ENCODE measurements at places on chromosomes 12 and 14.
A peak's percentile ranks its signal among the peaks of the same experiment; 100 is the strongest.

- no peak for DNase-seq
Measured at GRCh38 chr12:122975790-122976647, 975 bp downstream of the OGFOD2 start.

DNA sequence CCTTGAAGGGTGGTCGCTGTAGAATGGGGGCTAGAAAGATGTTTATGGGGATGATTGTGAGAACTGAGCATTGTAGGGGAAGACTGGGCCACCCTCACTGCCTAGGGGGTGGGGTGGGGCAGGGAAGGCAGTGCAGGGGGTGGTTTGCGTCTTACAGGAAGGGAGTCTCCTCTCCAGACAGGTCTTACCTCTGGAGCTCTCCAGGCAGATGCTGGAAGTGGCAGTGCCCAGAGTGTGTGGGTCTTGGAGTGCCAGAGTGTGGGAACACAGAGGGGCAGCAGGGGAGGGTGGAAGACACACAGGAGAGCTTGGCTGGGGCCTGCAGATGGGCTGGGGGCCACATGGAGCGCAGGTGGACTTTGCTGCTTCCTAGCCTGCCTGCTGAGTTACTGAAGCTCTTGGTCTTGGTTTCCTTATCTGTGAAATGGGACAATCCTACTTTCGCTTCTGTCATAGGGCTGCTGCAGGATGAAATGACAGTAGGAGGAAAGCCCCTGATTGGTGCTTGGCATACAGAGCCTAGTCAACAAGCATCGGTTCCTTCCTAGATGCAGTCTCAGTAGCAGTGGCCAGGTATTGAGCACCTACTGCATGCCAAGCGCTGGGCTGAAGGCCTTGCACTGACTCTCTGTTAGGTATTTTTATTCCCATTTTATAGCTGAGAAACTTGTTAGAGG is 118.3 kb downstream of the SLC25A47 start:
- no peak for DNase-seq

DNA sequence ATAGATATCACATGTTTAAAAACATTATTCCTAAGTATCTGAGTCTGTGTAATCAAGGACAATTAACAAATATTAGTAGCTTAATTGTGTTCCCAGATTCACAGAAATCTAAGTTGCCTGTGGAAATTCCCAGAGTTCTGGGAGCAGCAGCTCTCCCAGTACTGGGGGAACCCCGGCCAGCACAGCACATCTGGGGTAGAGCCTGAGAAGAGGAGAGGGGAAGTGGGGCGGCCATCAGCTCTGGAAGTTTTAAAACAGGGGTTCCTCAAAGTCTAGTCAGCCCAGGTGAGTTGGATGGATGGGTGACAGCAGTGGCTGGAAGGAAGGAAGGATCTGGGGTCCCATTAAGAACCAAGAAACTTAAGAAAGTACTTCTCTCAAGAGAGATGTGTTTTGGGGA is 24.6 kb downstream of the PRICKLE1 start:
- DNase-seq = no peak

DNA sequence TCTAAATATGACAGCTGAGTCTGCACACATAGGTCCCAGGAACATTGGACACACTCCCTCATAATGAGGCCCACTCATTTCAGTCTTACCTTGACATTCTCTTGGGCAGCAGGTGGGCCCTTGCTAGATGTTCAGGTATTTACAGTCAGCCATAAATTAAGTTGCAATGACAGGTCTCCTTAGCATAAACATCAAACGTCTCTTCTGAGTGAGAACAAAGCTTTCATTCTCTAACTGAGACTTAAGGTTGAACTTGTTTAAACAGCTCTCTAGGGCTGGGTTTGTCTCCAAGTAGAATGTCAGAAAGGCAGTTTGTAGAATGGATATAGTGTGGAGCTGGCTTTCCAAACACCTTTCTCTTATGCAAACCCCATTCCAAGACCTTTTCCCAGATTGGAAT is 10.3 kb downstream of the ACVR1B start:
- DNase-seq = no peak

DNA sequence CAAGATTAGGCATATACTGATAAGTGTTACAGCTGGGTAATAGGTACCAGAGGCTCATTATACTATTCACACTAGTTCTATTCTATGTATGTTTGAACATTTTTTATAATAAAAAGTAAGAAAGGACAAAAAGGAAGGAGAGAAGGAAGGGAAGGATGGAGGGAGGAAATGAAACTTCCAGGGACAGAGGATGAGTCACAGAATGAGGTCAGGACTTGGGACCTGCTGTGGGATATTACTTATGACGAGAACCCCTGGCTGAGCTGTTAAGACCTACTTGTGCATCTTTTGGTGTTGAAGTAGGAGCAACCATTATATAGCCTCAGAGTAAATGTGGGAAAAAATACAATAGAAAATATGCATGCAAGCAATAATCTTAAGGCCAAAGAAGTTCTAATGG is 16.7 kb upstream of the TMEM260 start:
- DNase-seq = no peak

GRCh38 chr14:95662376-95663186 is 23.6 kb upstream of the TCL1B start:
- no peak for DNase-seq

GRCh38 chr12:38151991-38152700 is 164.4 kb upstream of the ALG10B start:
- no peak for DNase-seq

DNA sequence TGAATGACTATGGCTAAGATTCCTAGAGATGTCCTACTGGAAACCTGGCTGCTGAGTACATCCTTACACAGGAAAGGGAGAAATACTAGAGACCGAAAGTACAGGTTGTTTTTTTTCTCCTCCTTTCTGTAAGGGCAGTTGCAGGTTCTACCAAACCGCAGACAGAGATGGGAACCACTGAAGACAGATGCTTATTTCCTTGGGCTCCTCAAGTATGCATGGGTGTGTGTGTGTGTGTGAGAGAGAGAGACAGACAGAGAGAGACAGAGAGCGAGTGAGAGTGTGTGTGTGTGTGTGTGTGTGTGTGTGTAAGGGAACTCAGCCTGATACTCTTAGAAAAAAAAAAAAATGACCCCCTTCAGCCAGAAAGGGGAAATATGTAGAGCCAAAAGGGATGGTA is 42.5 kb downstream of the MAP4K5 start:
- no peak for DNase-seq

- no peak for DNase-seq
Measured at GRCh38 chr12:117966511-117966910, 2.3 kb downstream of the KSR2 start.

DNA sequence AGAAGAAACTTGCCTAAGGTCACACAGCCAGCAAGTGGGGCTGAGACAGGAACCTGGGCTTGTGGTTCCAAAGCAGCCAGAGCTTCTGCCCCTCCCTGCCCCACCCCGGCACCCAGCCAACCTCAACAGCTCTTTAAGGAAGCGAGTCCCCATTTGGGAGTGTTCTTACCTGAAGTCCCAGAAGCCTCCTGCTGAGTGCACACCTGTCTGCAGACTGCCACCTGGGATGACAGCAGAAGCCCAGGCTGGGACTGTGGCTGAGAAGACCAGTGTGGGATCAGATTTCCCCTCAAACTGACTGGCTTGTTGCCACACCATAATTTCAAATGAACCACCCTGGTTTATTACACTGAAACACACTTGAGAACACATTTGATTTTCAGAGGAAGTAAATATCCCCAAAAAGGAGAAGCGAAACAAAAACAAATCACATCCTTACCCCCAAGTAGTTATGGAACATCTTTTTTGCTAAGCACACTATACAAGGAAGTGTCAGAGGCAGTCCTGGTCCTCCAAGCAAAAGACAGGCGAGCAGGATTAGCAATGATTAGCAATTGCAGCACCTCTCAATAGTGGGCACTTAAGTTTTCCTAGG is 6.3 kb upstream of the RIN3 start:
- DNase-seq = peak; percentile 57

- no peak for DNase-seq
Measured at GRCh38 chr12:26514364-26514763, 318.6 kb downstream of the ITPR2 start.

DNA sequence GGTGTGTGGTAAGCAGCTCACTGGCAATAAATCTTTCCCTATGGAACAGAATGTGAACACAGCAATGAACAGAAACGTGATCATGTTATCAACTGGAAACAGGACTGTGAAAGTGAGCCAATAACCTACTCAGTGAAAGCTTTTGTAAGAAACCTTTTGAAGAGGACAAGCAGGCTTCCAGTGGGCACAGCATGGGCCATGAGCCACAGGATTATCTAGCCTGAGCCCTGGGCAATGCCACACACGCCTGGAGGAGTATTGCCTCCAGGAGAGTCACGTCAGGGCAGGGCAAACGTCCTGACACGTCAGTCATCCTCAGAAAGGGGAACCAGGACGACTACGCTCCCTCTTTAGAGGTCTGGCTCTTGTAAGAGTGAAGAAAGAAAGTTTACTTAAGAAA is 32.3 kb downstream of the NRDE2 start:
- peak; percentile 87 for DNase-seq

DNA sequence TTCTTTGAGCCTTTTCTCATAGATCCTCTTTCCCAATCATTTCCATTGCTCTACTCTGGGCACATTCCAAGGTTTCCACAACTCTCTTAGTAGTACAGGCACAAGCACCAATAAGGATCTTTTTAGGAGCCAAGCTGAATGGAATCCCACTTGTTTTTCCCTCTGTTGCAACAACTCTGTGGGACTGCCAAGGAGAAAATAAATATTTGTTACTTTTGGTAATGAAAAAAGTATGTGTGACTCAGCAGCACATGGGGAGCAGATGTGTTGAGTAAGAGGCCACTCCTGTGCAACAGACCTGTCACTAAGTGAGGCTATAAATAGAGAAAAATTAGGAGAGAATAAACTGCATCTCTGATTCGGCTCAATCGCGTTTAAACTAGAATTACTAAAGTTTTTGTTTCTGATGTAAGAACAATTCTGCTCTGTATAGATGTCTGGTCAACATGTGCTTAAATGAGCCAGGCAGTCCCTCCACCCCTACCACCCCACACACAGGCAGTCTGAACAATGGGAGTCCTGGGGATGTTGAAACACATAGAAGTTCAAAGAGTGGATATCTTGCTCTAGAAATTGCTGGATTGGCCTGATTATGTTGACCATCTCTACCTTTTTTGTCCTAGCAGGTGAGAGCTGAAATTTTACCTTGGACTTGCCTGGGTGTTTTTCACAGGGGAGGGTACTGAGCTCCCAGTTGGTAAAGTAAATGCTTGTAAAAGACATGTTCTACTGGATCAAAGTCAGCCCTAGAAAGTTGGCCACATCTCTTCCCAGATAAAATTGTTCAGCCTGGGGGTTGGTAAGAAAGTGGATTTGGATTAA is 244.3 kb upstream of the NOVA1 start:
- DNase-seq = no peak

- DNase-seq = no peak
Measured at GRCh38 chr14:98725676-98726075, 546.3 kb downstream of the BCL11B start.

DNA sequence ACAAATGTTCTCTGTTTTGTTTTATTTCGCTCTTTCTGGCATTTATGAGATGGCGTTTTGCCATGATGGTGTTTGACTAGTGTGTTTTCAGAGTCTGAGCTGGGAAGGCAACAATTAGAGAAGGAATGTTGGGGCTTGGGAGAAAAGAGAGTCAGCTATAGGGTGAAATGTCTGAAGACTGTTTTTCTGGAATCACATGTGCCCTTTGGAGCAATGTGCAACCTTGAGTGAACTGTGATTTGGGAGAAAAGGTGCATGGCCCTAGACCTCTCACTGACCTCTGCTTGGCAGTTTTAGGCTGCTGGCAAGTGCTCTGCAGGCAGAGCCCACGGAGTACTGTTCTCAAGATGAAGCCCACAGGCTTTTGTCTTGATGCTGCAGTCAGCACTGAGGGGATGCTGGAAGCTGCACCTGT is 379.9 kb upstream of the PDE3A start:
- DNase-seq = no peak

- no peak for DNase-seq
Measured at GRCh38 chr12:5168148-5168547, 124.5 kb downstream of the KCNA5 start.

GRCh38 chr12:12474471-12474928 is 88.2 kb downstream of the DUSP16 start:
- DNase-seq = no peak

DNA sequence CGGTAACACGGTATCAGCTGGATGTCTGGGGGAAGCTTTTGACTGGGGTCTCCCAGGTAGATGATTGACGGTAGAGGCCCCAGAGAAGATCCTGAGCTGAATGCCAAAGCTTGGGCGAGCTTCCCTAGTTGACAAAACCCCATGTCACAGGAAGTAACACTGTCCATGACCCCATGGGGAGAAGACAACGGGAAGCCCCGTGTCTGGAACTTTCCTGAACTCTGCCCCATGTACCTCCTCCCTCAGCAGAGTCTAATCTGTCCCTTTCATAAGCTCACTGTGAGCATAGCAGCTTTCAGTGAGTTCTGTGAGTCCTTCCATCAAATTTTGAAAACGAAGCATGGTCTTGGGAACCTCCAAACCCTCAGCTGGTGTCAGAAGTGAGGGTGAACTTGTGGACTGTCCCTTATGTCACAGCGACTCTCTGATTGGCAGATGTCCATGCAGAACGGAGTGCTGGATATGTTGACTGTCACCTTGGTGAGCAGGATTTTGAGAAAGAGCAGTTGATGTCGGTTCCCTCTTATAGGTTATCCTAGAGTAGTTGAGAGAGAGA is 29.7 kb upstream of the BEGAIN start:
- peak; percentile 54 for DNase-seq

- DNase-seq = no peak
Measured at GRCh38 chr12:112645586-112645985, 146.0 kb upstream of the RPH3A start.

GRCh38 chr12:64269161-64269560 is 47.1 kb upstream of the KICS2 start:
- DNase-seq = no peak

- no peak for DNase-seq
Measured at GRCh38 chr14:57833323-57833722, 32.6 kb downstream of the SLC35F4 start.

- no peak for DNase-seq
Measured at GRCh38 chr14:72645706-72646105, 248.2 kb downstream of the DPF3 start.

GRCh38 chr12:128660532-128661225 is 163.1 kb downstream of the SLC15A4 start:
- DNase-seq = no peak

GRCh38 chr14:74979442-74980397 is 23.0 kb upstream of the EIF2B2 start:
- DNase-seq = no peak

DNA sequence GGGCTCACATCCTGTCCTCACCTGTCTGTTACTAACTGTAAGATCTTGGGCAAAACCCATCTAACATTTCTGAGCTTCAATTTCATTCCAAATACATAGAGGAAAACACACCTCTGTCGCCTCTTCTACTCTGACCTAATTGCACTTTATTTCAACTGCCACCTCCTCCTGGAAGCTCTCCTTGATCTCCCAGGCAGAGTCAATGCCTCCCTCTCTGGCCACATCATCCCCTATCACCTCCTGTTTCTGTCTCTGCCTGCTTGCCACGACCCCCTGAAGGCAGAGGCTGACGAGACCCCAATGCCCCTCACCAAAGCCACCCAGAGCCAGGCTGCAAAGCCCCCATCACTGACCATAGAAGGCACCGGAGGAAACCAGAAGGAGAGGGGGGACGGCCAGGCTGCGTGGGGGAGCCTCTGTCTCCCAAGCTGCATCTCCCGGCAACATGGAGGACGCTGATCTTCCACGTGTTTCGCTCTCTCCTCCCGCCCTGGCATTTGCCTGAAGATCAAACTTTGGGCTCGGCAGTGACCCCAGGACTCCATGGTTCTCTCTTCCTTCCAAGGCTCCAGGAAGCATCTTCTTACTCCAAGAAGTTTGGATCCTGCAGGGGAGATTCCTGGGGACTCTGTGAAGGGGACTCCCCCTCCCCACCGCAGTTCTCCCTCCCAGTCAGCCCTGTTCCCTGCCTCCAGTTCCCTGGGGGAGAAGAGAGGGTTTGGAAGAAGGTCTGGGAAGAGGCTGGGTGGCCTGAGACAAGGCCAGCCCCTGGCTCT is 50.1 kb upstream of the BCL11B start:
- no peak for DNase-seq

Measured in suppressor macrophage (primary cell).